ENCODE measurements at places on chromosomes 2 and 18. TPM values are rescaled to one million over a fixed set of nuclear protein-coding genes. Genes with fewer than 3 reads are reported as not detected.

DNA sequence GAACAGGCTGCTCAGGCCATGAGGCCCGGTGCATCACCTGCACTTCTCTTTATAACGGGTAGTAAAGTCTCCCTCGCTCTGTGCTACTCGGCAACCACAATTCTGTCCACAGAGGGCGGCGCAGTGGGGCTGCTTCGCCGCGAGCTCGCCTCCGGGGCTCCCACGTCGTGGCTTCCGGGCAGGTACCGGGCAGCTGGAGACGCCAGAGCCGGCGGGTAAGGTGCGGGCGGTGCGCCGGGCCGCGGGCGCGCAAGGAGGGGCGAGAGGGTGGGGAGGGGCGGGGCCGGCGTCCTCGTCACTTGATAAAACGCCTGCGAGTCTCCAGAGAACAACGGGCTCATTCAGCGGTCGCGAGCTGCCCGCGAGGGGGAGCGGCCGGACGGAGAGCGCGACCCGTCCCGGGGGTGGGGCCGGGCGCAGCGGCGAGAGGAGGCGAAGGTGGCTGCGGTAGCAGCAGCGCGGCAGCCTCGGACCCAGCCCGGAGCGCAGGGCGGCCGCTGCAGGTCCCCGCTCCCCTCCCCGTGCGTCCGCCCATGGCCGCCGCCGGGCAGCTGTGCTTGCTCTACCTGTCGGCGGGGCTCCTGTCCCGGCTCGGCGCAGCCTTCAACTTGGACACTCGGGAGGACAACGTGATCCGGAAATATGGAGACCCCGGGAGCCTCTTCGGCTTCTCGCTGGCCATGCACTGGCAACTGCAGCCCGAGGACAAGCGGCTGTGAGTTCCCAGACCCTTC lies at the start of gene ITGA6:
Gene ITGA6, plus strand, starts transcription at position 331 of the 734 bp plus-strand sequence.
- H3K36me3 ChIP-seq, result no peaks in the 10 kb centered on the region
- peaks cover 3% of the 10 kb centered on the region for H3K27me3 ChIP-seq
- peaks cover 6% of the 10 kb centered on the region for H3K4me1 ChIP-seq
- DNase-seq, result peak; percentile 89

- DNase-seq, result no peak
- H3K27ac ChIP-seq, result no peak overlapping the region
These were observed 29.9 kb downstream of the DAPL1 start for GRCh38 chr2:158825021-158825420.

DNA sequence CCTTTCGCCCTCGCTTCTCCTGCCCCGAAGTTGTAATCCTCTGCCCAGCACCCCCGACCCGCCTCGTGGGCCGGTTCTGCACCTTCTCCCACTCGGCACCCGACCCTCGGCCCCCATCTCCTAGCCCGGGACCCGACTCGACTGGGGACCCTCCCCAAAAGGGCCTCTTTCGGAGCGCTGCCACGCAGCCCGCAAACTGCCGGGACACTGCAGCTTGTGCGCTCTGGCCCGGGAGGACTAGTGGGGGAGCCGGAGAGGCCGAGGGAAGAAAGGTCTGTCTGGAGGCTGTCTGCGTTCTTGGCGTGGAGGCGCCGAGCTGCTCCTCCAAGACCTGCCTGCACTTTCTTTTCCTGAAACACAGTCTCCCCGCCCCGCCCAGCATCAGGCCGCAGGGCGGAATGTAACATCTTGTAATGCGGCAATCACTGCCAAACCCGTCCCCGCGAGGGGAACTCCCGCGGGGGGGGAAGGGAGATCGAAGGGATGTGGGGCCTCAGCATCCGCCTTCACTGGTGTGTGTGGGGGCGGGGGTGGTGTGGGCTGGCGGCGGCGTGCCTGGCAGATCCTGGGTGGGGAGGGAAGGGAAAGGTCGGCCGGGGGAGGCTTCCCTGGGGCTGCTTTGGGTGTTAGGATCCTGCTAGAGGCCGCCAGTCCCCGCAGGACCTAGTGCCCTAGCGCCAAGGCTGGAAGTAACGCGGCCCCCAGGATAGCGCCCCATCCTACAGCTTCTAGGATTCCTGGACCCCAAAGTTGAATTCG lies 7.4 kb downstream of the DLX2 start:
- H3K4me3 ChIP-seq, result no peak overlapping the region
- peaks cover 40% of the 10 kb centered on the region for H3K4me1 ChIP-seq
- no peak overlapping the region for H3K27ac ChIP-seq
- H3K36me3 ChIP-seq, result no peaks in the 10 kb centered on the region
- peaks cover 98% of the 10 kb centered on the region for H3K27me3 ChIP-seq
- peak; percentile 67 for DNase-seq

- no peak overlapping the region for H3K4me3 ChIP-seq
- no peaks in the 10 kb centered on the region for H3K4me1 ChIP-seq
- no peak overlapping the region for H3K27ac ChIP-seq
- no peaks in the 10 kb centered on the region for H3K27me3 ChIP-seq
- DNase-seq, result no peak
These were observed 5.8 kb upstream of the SFTPB start for GRCh38 chr2:85673716-85674375.

DNA sequence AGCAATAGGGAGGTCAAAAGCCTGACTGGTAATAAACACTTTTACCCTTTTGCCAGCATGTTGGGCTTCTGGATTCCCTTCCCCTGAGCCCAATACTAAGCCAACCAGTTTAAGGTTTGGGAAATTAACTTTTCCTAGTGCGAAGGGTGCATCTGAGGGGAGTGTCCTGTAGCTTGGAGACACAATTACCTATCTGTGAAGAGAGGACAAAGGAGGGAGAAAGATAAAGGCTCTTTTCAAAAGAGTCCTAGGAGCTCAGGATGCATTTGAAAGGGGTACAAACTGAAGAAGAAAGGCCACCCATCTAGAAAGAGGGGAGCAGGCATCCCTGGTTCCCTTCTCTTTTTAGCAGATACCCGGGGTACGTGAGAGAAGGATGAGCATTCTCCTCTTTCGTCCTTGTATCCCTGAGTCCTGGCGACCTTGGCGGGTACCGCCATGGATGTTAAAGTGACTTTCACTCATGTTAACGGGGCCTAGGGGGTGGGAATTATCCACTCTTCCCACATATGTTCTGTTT lies 25.1 kb downstream of the C18orf54 start:
- no peaks in the 10 kb centered on the region for H3K36me3 ChIP-seq
- no peak overlapping the region for H3K27ac ChIP-seq
- H3K27me3 ChIP-seq, result no peaks in the 10 kb centered on the region
- H3K4me3 ChIP-seq, result no peak overlapping the region

SULT6B1 gene
- not detected for total RNA-seq

DNA sequence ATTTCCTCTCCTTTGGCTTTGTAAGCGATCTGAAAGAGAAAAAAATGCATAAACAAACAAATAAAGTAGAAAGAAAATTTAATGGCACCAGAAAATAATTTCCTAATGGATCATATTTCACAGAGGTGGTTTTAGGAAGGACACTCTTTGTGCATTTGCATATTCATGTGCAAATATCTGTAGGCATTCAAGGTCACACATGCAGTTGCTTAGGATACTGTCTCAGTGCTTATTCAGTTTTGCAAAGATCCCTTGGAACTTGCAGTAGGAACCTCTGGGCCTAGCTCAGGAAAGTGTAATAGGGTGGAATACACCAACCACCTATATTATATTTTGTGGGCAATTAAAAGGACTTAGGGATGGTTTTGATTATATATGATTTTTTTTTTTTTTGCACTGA lies 54.3 kb downstream of the NEB start:
- H3K36me3 ChIP-seq, result no peaks in the 10 kb centered on the region
- no peak overlapping the region for H3K27ac ChIP-seq
- H3K27me3 ChIP-seq, result no peaks in the 10 kb centered on the region
- H3K4me1 ChIP-seq, result no peaks in the 10 kb centered on the region

IL1B gene
- total RNA-seq, result 1.1 TPM

GRCh38 chr2:214088536-214088935 lies 322.3 kb upstream of the VWC2L start:
- no peak overlapping the region for H3K27ac ChIP-seq
- no peak for DNase-seq
- no peak overlapping the region for H3K4me3 ChIP-seq

PAIP2B gene
- total RNA-seq, result 4.8 TPM

ASB18 gene
- not detected for total RNA-seq

DNA sequence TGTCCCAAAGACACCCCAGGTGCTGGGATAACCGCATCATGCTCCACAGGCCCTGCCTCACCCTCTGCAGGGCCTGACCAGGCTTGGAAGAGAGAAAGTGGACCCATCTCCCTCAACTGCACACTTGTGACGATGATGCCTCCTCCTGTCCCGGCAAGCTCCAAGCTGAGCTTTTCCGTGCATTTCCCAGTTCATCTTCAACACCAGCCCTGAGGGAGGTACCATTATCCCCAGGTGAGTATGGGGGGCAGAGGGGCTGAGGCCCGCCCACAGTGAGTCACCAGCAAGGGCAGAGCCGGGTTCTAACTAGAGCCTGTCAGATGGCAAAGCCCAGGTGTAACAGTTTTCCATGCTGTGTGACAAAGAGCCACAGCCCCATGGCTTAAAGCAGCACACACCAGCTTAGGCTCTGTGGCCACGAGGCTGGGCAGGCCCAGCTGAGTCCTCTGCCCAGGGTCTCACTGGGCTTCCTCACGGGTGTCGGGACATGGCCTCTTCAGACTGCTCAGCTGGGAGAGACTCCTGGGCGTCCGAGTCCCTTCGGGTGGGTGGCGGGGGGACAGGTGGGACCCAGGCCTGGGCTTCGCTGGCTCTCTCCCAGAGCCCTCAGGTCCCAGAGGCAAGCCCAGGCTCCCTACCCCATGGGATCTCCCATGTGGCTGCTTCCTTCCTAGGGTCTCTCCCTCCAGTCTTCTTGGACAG lies 108.4 kb upstream of the OTOS start:
- H3K4me1 ChIP-seq, result peaks cover 49% of the 10 kb centered on the region
- no peak for DNase-seq
- H3K27ac ChIP-seq, result peak overlapping the region; percentile 64
- no peaks in the 10 kb centered on the region for H3K36me3 ChIP-seq

GRCh38 chr18:74498712-74499627 lies 2.8 kb downstream of the CNDP2 start:
- H3K4me3 ChIP-seq, result no peak overlapping the region
- H3K4me1 ChIP-seq, result peaks cover 23% of the 10 kb centered on the region
- H3K27me3 ChIP-seq, result no peaks in the 10 kb centered on the region
- no peaks in the 10 kb centered on the region for H3K36me3 ChIP-seq
- no peak for DNase-seq
- peak overlapping the region; percentile 64 for H3K27ac ChIP-seq

GRCh38 chr18:33749834-33750233 lies 171.8 kb downstream of the ASXL3 start:
- DNase-seq, result no peak
- no peaks in the 10 kb centered on the region for H3K4me1 ChIP-seq
- no peak overlapping the region for H3K4me3 ChIP-seq
- no peaks in the 10 kb centered on the region for H3K36me3 ChIP-seq
- H3K27ac ChIP-seq, result no peak overlapping the region
- H3K27me3 ChIP-seq, result no peaks in the 10 kb centered on the region

GRCh38 chr2:236901956-236902355 lies 183.7 kb upstream of the COPS8 start:
- H3K27ac ChIP-seq, result no peak overlapping the region
- H3K27me3 ChIP-seq, result no peaks in the 10 kb centered on the region
- DNase-seq, result no peak
- H3K4me3 ChIP-seq, result no peak overlapping the region
- H3K4me1 ChIP-seq, result peaks cover 8% of the 10 kb centered on the region

PIEZO2 gene
- 77.5 TPM for total RNA-seq

GRCh38 chr2:236551471-236552211 lies 18.0 kb upstream of the ACKR3 start:
- no peak overlapping the region for H3K4me3 ChIP-seq
- no peak overlapping the region for H3K27ac ChIP-seq
- DNase-seq, result no peak
- no peaks in the 10 kb centered on the region for H3K27me3 ChIP-seq
- H3K36me3 ChIP-seq, result no peaks in the 10 kb centered on the region

DNA sequence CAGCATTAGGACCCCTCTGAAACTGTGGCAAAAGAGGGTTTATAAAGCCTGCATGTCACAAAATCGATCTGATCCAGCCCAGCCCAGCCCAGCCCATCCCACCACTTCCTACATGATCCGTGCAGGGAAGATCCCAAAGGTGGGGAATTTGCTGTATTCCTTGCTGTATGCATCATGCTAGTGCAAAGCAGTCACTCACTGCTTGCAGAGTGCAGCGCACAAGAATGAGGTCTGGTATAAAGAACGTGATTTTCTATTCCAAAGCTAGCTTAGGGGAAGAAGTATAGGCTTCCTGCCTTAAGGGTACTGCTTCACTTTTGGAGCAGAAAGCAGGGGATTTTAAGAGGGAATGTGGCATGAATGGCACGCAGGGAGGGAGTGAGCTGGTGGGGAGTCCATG lies 18.9 kb upstream of the SERPINB11 start:
- no peaks in the 10 kb centered on the region for H3K27me3 ChIP-seq
- peak; percentile 15 for DNase-seq
- peak overlapping the region; percentile 97 for H3K27ac ChIP-seq
- no peak overlapping the region for H3K4me3 ChIP-seq
- peaks cover 35% of the 10 kb centered on the region for H3K4me1 ChIP-seq

GRCh38 chr2:84844141-84844540 lies 36.7 kb downstream of the TRABD2A start:
- H3K27me3 ChIP-seq, result no peaks in the 10 kb centered on the region
- H3K36me3 ChIP-seq, result no peaks in the 10 kb centered on the region
- H3K4me3 ChIP-seq, result no peak overlapping the region
- H3K27ac ChIP-seq, result no peak overlapping the region
- DNase-seq, result no peak

DNA sequence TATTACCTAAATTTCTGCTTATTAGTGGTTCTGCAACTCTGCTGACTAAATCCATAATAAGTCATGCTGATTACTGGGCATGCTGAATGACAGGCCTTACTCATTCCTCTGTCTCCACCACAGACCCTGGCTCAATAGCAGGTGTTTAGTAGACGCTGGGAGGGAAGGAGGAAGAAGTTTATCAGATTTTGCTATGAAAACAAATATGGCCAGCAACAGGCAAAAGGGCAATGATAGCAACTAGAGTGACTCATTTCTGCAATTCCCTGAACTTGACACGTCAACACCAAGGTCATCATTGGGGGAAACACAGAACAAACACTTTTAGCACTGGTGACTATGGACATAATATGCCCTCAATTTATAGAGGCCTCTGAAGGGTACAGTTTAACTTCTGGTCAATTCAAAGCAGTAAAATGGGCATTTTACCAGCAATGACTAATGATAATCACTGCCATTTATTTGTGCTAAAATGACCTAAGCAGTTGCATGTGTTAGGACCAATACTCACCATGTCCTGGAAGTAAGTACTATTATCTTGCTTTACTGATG lies 35.2 kb downstream of the TMEM163 start:
- H3K4me1 ChIP-seq, result peaks cover 3% of the 10 kb centered on the region
- no peaks in the 10 kb centered on the region for H3K36me3 ChIP-seq

DNA sequence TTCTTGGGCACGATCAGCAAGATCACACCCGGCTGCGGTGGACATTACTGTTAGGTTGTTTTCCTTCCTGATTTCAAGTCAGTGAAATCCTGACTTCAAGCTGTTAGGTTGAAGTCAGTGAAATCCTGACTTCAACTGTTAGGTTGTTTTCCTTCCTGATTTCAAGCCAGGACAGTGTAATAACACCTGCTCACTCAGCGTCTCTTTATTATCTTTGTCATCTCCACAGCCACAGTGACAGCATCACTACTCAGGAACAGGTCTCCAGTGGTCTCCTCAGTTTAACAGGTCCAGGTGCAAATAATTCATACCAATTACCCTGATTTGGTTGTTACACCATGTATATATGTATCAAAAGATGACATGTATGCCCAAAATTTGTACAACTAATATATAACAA lies 208.1 kb upstream of the REG3G start:
- no peak overlapping the region for H3K4me3 ChIP-seq
- no peaks in the 10 kb centered on the region for H3K4me1 ChIP-seq
- no peaks in the 10 kb centered on the region for H3K36me3 ChIP-seq
- H3K27me3 ChIP-seq, result no peaks in the 10 kb centered on the region
- no peak for DNase-seq
- H3K27ac ChIP-seq, result no peak overlapping the region
